A549 treated with CpdA at 1 μM for 4 hours (cell line): ENCODE measurements at places on chromosomes 7 and 10. TPM values are rescaled to one million over a fixed set of nuclear protein-coding genes. Genes with fewer than 3 reads are reported as not detected.

OR9A2 gene
- not detected in 5 replicates for total RNA-seq

NXPH1 gene
- total RNA-seq = not detected in 5 replicates

SPDYE2 gene
- not detected in 5 replicates for total RNA-seq

GHRHR gene
- total RNA-seq = not detected in 5 replicates

ST7 gene
- total RNA-seq = 25.8 to 28.1 TPM (median 26.3 TPM) in 5 replicates
